ENCODE measurements at places on chromosomes 2 and 18. TPM values are rescaled to one million over a fixed set of nuclear protein-coding genes. Genes with fewer than 3 reads are reported as not detected.

- peak; percentile 86 for DNase-seq
Measured at GRCh38 chr18:44637210-44638033, 43.3 kb upstream of the SETBP1 start.

- DNase-seq = peak; percentile 86
Measured at GRCh38 chr18:26549263-26550094, 1.1 kb upstream of the KCTD1 start.

DNA sequence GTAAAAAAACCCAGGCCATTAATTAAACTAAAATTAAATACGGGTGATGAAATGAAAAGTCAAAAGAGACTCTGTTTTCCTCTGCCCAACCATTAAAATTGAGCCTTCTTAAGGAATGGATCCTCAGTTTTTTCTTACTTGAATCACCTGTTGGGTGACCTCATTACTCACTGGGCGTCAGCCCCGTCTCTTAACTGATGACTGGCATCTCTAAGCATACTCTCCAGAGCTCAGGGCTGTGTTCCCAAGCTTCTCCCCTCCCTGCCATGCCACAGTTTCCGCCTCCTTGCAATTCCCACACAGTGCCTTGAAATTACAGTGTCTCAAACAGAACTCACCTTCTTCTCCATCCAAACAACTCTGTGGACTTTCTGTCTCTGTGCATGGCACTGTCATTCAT, 421.1 kb upstream of the CELF4 start:
- no peak for DNase-seq

DNA sequence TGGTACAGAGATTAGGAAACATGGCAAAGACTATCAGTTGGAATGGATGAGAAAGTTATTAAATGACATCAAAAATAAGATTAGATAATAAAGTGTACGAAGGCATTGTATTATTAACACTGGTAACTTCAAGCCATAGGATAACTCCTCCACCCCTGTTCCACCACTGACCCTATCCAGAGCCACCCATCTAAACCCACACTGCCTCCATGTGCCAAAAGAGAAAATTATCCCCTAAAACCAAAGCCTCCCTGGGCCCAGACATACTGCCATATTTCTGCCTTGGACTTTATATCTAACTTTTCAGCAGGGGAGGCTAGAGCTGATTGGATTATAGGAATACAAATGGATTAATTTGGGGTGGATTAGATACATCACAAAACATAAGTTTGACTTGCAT, 443.7 kb downstream of the BCL11A start:
- DNase-seq = no peak

DNA sequence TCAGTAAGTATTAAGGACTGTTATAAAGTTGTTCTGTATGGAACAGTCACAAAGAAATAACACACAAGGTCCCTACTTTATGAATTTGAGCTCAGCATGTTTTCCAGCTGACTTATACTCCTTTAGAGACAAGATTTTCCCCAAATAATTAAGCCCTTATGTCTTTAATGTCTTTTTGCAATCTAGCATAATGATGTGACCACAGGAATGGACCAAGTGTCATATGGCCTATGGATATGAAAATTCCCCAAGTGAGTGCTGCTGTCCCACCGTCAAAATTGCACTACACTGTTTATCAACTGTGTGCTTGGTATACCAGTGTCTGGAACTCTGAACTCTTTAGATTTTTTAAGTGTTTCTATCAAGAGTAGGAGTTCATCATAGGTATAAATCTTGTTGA, 369.6 kb downstream of the PID1 start:
- no peak for DNase-seq

- DNase-seq = no peak
Measured at GRCh38 chr2:96528006-96528699, 8.4 kb upstream of the ARID5A start.

- peak; percentile 19 for DNase-seq
Measured at GRCh38 chr2:151999053-151999452, 99.8 kb downstream of the CACNB4 start.

- DNase-seq = peak; percentile 35
Measured at GRCh38 chr2:240438810-240439697, 3.6 kb downstream of the GPC1 start.

DNA sequence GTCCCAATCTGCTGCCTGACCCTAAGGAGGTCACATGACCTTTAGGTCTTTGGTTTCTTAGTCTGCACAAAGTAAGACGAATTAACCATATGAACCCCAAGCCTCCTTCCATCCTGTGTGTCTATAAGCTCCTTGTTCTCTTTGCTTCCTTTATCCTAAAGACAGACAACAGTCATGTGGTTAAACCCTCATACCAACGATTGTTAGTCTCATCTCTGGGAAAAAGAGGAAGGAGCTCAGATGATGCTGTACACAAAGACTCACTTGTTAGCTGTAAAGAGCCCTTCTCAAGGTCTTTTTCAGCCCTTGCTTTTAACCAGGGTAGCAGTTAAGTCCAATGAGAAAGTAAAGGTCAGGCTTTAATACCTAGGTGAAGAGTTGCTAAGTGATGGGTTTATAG, 443.7 kb downstream of the TNS1 start:
- DNase-seq = no peak

GAD1 gene
- total RNA-seq = 3.0 TPM

LCT gene
- not detected for total RNA-seq

CHRND gene
- total RNA-seq = not detected

- DNase-seq = no peak
Measured at GRCh38 chr2:4180631-4181030, 477.3 kb downstream of the DCDC2C start.

GRCh38 chr2:229408356-229408755, 137.3 kb upstream of the PID1 start:
- peak; percentile 97 for DNase-seq

DNA sequence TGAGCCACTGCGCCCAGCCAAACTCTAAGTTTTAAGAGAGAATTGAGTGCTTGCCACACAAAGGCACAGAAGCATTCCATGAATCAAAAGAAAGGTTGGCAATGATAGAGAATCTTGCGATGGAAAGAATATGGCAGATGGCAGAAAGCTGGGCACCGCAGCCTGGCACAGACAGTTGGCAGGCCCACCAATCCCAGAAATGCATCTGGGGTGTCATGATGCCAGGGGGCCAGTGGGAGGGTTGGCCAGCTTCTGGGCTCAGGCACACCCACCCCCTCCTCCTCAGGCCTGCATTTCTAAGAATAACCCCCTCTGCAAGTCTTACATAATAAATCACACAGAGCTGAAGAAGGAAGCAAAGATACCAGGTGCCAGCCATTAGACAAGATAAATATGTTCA, 19.6 kb downstream of the ZNF2 start:
- no peak for DNase-seq

GRCh38 chr2:67304300-67304890, 92.7 kb upstream of the ETAA1 start:
- peak; percentile 61 for DNase-seq

TMBIM1 gene
- total RNA-seq = 312 TPM

DNA sequence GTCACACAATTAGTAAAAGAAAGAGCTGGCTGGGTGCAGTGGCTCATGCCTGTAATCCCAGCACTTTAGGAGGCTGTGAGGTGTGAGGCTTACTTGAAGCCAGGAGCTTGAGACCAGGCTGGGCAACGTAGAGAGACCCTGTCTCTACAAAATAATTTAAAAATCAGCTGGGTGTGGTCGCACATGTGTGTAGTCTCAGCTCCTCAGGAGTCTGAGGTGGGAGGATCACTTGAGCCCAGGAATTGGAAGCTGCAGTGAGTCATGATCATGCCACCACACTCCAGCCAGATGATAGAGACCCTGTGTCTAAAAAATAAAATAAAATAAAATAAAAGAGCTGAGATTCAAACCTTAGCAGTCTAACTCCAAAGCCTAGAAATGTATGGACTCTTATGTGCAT, 39.0 kb upstream of the NEDD4L start:
- DNase-seq = peak; percentile 52

GRCh38 chr18:61824733-61825363, 68.0 kb downstream of the RNF152 start:
- peak; percentile 13 for DNase-seq

GRCh38 chr2:3628800-3629199, 29.2 kb upstream of the ALLC start:
- peak; percentile 10 for DNase-seq

DNA sequence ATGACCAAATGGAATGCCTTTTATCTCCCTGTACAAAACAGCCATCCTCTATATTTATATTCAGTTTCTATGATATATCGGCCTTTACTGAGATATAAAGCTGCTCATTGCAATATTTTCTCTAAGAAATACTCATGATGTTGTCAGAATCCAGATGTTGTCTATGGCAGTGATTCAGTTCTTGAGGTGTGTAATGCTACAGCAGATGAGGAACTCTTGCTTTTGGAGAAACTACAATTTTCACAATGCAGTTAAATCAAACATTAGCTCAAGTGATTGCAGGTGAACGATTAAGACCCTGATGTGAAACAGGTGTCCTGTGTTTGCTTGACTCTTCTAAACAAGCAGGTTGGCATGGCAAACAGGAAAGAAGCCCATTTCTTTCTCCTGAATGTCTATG, 256.2 kb upstream of the CDH20 start:
- DNase-seq = no peak

DNA sequence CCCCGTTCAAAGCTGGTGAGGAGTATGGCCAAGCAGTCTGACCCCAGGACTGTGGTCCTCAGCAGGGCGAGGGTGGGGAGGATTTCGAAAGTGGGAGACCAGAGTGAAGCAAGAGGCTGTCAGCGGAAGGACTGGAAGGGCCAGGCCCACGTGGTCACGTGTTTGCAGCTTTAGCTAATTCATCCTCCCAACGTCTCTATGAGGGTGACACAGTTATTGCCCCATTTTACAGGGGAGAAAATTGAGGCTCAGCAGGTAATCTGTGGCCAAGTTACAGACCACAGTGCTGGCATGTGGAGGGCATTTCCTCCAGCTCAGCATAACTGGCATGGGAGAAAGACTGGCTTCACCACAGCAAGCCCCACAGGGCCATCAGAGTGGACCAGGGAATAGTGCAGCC, 45.4 kb upstream of the LTBP1 start:
- no peak for DNase-seq

DNA sequence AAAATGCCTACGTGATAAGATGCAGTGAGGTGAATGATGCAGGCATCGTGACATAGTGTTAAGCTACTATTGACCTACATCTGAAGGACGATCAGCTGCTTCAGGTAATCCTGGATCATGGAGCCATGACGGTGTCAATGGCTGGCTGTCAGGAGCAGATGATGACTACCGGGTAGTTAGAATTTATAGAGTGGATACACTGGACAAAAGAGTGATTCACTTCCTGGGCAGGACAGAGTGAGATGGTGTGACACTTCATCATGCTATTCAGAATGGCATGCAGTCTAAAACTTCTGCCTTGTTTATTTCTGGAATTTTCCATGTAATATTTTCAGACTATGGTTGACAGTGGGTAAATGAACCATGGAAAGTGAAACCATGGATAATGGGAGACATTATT, 29.5 kb downstream of the METTL8 start:
- DNase-seq = peak; percentile 83

FBLN7 gene
- 1.5 TPM for total RNA-seq

- DNase-seq = no peak
Measured at GRCh38 chr2:241666627-241667400, 19.8 kb downstream of the DTYMK start.

DNA sequence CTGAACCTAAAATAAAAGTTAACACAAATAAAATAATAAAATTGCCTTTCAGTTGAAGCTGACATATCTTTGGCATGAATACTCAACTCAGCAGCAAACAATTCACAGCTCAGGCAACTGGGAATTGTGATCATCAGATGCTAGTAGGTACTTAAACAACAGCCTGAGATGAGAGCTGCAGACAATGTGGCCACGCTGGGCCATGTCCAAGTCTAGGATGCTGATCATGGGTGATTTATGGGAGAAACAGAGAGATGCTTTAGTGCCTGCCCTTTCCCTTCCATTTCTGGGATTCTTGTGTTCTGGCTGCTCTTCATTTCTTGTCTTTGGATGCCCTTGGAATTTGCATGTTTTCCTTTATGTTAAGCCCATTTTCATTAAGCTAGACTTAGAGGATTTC, 212.4 kb upstream of the CWC22 start:
- no peak for DNase-seq

DNA sequence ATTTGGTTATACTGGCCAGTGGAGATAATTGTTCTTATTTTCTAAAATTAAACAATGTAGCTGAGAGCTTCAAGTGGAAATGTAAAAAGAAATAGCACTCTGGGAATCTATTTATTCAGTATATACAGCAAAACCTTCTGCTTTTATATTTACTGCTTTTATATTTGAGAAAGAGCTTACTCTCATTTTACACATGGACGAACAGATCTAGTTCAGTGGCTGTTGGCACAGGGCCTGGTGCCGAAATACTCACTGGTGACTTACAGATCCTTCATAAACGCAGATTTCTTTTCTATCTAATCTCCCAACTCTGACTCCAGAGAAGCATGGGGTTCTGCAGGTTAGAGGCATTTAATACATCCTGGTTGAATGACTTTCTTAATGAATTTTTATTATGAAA, 266.2 kb downstream of the ASXL3 start:
- DNase-seq = no peak

GRCh38 chr2:170715062-170715931, at the start of gene SP5:
TSS of gene SP5 (plus strand) at chr2:170715337. CDS start at chr2:170715513, 176 bp downstream.
- no peak for DNase-seq

DNA sequence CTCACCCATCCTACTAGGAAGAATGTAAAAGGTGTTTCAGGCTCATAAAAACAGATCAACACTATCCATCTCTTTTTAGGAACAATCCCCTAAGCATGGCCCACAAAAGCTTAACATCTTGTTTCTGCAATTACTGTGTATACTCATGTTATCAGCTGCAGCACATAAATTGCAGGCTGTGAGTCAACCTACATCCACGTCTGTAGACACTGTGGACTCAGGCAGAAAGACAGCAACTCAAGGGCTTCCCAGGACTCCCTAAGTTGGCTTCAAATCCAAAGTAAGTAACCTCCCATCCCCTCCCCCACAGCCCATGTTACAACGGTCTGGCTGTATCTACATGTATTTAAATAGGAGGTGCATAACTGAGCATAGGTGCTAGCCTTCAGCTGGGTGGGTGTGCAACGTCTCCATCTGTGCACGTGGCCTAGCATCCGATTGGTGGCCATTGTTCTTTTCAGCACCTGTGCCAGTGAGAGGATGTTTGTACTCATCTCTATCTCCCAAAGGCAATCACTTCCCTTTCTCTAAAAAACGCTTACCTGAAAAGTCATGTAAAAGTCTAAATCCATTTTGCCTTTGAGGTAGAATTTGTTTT, 30.1 kb downstream of the UXS1 start:
- DNase-seq = no peak

- peak; percentile 49 for DNase-seq
Measured at GRCh38 chr2:216698895-216699294, 3.5 kb upstream of the IGFBP5 start.

NEMP2 gene
- 6.0 TPM for total RNA-seq

DNA sequence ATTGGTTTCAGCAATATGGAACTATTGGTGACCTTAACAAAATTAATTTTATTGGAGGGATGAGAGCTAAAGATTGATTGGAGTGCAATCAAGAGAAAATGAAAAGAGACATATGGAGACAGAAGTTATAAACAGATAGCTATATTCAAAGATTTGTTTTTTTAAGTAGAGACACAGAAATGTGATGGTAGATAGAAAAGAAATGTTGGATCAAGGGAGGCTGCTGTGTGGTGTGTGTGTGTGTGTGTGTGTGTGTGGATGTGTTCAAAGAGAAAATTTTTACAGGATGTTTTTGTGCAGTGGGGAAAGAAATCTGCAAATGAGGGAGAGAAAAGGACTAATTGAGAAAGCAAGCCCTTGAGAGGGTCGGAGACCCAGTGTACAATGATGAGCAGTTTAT, 249.5 kb upstream of the SPHKAP start:
- no peak for DNase-seq

TSHZ1 gene
- total RNA-seq = 4.7 TPM
